ENCODE measurements at places on chromosomes 4 and X.

GRCh38 chrX:9370893-9371292 lies 94.0 kb upstream of the TBL1X start:
- DNase-seq = no peak

GRCh38 chrX:104697294-104697693 lies 131.3 kb downstream of the IL1RAPL2 start:
- no peak for DNase-seq

- DNase-seq = no peak
Measured at GRCh38 chrX:109596015-109596414, 29.0 kb downstream of the KCNE5 start.

- no peak for DNase-seq
Measured at GRCh38 chrX:120367402-120368109, 5.7 kb downstream of the ATP1B4 start.

GRCh38 chrX:57104406-57104805 lies 16.9 kb downstream of the SPIN2B start:
- DNase-seq = no peak

DNA sequence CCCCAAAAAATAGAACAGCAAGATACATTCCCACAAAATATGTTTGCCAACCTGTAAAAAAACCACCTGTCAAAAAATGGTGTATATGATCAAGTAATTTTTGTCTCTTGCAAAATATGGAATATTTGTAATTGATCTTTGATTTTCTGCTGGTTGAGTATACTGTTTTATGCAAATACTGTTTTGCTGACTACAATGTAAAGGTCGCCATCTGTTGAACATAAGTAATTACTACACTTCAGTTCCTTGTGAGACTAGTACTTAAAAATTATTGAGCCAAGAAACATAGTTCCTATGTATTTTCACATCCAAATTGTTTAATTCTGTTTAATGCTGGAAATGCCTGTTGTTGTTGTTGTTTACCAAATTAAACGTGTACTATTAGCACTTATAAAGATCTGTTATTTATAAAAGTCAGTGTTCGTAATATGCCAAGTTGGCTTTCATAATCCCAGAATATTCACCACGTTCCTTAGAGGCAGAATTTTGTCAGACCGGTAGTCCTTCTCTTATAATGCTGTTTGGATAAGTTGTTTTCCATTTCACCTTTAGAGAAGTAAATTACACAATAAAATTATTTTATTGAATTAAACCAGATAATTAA lies 144.2 kb downstream of the PDLIM5 start:
- DNase-seq = no peak

DNA sequence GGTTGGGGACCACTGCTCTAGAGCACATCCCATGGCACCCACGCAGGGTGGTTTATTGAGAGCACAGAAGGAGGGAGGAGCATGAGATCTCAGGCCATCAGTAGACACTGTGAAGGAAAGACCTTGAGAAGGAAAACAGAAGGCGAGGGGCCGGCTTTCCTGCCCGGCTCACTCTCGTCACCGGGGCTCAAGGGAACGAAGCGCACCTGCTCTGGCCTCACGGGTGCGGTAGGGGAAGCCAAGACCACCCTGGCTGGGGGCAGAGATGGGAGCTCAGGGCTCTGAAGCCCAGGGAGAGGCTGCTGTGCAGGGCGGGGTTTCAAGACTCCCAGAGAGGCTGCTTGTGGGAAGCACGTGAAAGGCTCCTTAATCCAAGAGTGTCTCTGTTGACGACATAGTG lies 105.9 kb downstream of the TNIP2 start:
- no peak for DNase-seq

- DNase-seq = no peak
Measured at GRCh38 chr4:155271557-155271956, 63.1 kb downstream of the NPY2R start.

- no peak for DNase-seq
Measured at GRCh38 chr4:7020856-7021255, 22.3 kb upstream of the TADA2B start.

GRCh38 chrX:139825618-139826017 lies 107.2 kb downstream of the ATP11C start:
- DNase-seq = no peak

GRCh38 chr4:80385397-80386280 lies 50.1 kb downstream of the CFAP299 start:
- no peak for DNase-seq

DNA sequence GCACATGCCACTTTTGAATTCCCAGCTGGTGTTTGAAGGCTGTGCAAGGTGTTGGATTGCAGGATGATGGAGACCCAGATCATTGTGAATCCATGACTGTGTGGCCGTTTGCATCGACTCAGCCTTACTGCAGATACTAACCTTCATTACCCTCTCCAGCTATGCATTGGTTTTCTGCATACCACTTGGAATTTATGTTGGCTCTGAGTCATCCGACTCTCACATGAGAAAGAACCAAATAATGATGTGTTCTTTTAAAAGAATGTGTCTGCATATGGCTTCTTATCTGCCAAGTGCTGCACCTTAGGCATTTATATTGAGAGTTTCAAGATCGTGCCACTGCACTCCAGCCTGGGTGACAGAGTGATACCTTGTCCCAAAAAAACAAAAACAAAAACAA lies 106.7 kb upstream of the PRKX start:
- DNase-seq = no peak

GRCh38 chr4:88144866-88145300 lies 13.6 kb downstream of the ABCG2 start:
- no peak for DNase-seq

DNA sequence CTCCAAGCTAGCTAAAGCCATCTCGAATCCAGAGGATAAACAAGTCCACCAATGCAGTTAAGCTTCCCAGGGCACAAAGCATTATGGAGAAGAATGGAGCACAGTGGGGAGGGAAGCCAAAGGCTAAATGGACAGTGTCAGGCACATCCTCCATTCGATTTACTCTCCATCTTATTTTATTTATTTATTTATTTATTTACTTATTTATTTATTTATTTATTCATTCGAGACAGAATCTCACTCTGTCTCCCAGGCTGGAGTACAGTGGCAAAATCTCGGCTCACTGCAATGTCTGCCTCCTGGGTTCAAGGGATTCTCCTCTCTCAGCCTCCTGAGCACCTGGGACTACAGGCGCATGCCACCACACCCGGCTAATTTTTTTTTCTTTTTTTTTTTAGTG lies 26.3 kb upstream of the EIF4E start:
- no peak for DNase-seq

- DNase-seq = no peak
Measured at GRCh38 chr4:40375095-40375494, 40.0 kb downstream of the CHRNA9 start.

- peak; percentile 51 for DNase-seq
Measured at GRCh38 chrX:153582896-153583295, 16.0 kb downstream of the CCNQ start.

DNA sequence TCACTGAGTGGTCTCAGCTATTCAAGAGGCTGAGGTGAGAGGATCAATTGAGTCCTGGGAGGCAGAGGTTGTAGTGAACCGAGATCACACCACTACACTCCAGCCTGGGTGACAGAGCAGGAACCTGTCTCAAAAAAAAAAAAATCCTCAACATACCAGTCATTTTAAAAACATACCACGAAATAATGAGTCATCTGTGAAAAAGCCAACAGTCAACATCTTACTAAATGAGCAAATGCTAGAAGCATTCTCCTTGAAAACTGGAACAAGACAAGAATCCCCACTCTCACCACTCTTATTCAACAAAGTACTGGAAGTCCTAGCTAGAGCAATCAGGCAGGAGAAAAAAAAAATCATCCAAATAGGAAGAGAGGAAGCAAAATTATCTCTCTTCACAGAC lies 104.0 kb upstream of the ARHGEF9 start:
- DNase-seq = no peak

GRCh38 chrX:6568031-6568430 lies 33.1 kb upstream of the VCX3A start:
- DNase-seq = no peak

- DNase-seq = no peak
Measured at GRCh38 chrX:38768079-38768478, 33.2 kb upstream of the MID1IP1 start.

- no peak for DNase-seq
Measured at GRCh38 chr4:15327311-15328298, 100.2 kb upstream of the C1QTNF7 start.

GRCh38 chrX:53093177-53093655 lies 726 bp upstream of the KANTR start:
- DNase-seq = peak; percentile 75

- DNase-seq = no peak
Measured at GRCh38 chr4:144754562-144755410, 108.8 kb downstream of the HHIP start.

DNA sequence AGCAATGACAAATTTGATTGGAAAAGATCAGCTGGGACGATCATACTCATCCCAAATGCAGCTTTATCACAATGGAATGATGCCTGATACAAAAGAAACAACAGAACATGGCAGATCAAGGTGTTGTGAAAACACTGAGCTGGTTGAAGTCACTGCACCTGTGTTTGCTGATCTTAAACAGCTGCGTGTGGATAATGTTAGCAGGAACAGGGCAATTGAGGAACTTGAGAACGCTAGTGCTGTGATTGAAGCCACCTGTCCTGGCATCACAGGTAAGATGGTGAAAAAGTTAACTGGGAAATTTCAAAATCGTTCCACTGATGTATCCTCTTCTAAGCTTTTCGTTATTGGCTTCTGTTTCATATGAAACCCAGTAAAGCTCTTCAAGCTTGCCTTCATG lies 27.4 kb upstream of the SOD3 start:
- no peak for DNase-seq

DNA sequence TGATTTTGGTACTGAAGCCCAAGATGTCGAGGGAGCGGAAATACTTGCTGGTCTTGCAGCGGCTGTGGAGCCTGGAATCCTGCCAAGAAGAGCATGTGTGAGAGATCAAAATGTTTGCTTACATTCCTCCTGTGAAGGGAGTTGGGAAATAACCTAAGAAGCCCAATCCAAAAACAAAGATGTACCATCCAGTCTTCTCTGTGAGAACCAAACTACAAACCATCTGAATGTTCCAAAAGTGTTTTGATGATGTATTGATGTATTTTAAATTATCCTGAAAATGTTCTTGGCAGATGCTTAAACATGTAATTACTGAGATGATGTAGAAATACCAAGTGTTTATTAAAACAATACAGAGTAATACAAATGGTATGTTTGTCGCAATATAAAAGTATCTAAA lies 10.1 kb upstream of the ADH1A start:
- no peak for DNase-seq

DNA sequence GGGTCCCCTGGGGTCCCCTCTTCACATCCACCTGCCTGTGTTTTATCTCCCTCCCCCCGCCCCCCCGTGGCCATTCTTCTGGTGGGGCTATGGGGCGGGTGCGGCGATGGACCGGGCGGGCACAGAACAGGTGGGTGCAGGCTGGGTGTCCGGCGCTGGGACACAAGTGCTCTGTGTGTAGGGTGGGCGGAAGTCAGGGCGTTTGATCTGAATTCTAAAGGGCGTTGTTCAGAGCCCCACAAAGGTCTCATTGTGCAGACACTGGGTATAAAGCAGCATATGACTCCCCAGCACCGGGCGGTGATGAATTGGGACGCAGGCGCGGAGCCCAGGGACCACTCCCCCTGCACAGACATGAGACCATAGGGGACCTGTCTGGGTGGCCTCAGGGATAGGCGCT lies at the start of gene GJB1:
GJB1 (plus strand) TSS at position 296 of the 400 bp plus-strand sequence. CDS start 484 bp downstream, outside the sequence.
- no peak for DNase-seq

- no peak for DNase-seq
Measured at GRCh38 chr4:41177016-41177415, 37.3 kb downstream of the APBB2 start.

DNA sequence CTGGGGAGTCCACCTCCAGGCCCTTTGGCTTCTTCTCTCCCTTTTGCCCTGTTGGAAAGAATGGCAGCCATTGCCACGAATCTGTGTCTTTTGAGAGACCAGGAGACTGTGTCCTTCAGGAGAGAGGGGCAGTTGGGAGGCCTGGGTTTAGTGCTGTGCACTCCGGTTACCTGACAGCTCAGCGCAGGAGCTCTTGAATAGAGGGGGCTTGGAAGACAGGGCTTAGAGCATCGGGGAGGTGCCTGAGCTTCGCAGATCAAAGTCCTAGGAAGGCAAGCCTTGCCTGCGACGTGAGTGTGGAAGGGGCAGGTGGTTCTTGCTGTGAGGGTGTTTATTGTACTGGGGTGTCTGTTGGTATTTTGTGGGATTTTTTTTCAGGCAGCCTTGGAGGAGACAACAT lies 41.9 kb upstream of the TADA2B start:
- no peak for DNase-seq

DNA sequence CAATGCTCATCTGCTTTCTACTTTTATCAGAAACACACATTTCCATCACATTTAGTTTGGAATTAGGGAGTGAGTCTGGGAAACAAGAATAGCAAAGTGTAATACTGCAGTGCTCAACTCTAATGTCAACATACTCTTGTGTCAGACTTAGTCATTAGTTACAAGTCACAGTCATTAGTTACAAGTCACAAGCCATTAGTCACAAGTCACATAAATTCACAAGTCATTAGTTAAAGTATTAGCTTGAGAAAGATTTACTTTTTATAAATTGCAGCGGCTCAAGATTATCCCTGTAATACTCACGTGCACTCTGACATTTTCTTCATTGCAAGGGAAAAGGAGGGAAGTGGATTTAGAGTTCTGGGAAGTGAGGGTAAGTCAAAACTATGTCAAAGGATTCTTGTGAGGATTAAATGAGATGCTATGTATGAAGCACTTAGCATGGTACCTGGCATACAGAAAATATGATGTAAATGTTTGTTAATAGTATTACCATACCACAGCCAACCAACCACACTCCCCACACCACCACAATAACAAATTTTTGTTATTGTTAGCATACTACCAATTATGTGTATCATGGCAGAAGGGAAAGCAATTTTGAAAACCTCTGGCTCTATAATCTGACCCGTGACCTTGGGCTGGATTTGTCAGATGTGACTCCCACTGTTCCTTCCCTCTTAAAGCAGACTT lies 116.6 kb downstream of the ARHGAP24 start:
- no peak for DNase-seq

GRCh38 chr4:171629737-171630136 lies 183.5 kb upstream of the GALNTL6 start:
- DNase-seq = no peak

DNA sequence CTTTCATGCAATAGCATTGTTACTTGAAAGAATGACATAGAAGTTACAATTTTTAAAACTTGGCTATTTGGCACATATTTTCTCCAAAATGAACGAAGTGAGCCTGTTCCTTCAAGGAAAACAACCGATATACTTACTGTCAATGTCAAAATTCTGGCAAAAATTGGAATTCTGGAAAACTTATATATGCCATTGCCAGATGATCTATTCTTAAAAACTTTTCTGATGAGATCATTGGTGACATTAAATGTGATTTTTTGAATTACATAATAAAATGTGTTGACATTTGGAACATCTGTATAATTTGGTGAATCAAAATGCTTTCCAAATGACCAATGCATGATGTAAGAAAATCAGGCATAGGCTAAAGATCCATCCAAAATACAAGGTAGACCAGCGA lies 209.0 kb downstream of the SCFD2 start:
- DNase-seq = no peak

GRCh38 chr4:85548841-85549240 lies 73.9 kb downstream of the ARHGAP24 start:
- DNase-seq = no peak
